Activated T-cell treated with anti-CD3 and anti-CD28 coated beads for 48 hours (primary cell): ENCODE measurements at places on chromosomes 6 and 20.

GRCh38 chr6:119040636-119041035 is 37.8 kb downstream of the FAM184A start:
- no peak for DNase-seq

DNA sequence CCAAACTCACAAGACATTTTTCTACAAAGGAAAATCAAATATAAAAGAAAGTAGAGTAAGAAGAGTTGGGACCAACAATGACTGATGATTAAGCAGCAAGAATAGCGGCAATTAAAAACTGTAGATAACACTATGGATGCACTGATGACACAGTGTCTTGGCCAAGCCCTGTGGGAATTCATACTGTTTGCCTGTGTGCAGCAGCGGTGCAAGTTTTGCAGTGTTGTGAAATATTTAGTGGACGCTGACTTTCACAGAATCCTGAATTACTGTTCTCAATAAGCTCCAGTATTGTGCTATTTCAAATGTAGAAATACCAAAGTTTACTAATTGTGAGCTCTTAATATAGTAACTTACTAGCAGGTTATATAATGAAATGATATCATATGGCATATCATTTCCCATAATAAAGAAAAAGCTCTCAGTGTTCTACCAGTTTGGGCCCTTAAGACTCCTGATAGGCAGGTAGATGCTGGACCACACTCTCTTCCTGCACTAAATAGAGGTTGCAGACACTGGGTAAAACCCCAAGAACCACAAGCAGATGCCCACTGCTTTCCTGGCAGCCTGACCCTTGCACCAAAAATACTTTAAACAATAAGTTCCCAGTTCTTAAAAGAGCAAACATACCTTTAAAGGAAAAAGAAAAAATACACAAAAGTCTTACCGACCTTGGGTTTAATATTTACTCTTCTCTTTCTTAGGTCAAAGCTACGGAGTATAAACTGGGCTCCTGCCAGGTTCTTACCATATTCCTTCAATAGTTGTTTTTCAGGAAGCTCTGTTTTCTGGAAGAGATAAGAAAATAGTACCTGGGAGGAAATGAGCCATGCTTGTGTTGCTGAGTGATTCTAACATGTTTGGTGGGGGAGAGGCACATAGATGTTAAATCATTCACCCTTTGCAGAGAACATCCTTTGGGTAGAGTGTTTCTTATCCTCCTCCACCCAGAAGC is 41.6 kb downstream of the ANKEF1 start:
- no peak for DNase-seq

GRCh38 chr6:12661432-12662089 is 55.0 kb upstream of the PHACTR1 start:
- DNase-seq, result no peak

DNA sequence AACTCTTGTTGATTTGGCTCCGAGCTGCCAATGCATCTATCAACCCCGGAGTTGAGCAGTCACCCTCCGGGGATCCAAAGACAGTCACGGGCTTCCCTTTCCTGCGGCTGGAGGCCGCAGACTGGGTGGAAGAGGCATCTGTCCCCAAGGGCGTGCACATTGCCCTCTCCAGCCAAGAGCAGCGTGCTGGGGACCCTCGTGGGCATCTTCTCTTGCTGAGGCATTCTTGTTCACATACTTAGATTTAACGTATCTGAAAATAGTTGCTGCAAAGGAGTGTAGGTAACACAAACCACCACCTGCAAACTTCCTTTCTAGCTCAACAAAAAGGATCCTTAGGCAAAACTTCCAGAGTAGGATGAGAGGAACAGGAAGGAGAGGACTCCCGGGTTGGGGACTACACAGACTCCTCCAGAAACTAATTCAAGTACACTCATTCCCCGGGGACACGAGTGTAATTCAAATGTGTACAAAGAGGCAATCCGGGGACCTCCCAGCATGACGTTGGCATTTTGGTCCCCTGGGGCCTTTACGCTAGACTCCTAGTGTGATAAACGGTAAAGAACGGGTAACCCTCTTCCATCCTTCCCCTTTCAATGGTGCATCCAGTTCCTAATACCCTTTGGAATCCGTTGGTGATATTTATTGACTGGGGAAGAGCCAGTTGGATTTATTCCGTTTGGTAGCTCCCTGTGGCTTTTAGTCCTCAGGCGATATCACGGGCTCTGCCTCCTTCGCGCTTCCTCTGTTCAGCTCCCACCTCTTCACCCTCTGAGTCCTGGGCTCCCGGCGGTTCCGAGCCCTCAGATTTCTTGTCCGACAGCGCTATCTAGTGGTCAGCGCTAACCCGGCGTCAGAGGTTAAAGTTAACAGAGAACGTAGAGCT is 2.7 kb upstream of the COL12A1 start:
- peak; percentile 71 for DNase-seq
